Stromal cell of bone marrow (primary cell): ENCODE measurements at places on chromosomes 3 and 15.

DNA sequence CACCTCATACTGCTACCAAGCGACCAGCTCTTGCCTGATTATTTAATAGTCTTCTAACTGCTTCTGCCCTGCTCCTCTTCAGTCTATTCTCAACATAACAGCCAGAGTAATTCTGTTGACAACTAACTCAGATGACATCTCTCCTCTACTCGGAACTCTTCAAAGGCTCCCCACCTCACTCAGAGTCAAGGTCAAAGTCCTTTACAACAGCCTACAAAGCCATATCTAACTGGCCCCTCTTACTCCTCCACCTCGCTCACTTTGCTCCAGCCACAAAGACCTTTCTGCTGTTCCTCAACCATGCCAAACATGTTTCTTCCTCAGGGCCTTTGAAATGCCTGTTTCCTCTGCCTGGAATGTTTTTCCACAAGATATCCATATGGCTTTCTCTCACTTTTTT is 43.6 kb downstream of the PIK3R4 start:
- no peak for DNase-seq

DNA sequence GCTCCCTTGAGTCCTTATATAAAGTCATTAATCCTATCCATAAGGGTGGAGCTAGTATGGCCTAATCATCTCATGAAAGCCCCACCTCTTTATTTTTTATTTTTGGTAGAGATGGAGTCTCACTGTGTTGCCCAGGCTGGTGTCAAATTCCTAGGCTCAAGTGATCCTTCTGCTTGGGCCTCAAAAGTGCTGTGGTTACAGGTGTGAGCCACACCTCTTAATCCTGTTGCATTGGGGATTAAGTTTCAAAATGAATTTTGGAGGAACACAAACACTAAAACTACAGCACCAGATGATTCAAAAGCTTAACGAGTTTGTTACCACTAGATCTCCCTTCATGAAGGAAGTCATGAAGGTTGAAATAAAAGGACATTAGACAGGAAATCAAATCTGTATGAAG is 27.7 kb downstream of the RAB7A start:
- DNase-seq, result no peak

DNA sequence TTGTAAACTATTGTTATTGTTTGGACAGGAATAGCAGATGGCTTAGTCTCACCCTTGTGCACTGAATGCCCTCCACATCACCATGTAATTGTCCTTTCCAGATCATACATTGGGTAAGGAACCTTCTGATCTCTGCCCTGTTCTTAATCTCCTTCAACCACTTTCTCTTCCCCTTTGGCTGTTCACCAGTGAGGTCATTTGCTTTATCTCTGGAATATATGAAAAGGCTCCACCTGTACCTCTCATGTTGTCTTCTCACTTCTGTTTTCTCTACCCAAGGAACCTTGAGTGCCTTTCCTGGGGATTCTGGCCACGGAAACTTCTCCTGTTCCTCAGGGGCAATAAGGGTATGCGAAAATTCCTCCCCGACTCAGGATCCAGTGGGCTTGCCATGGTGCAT is 28.5 kb downstream of the MCTP2 start:
- DNase-seq, result no peak

DNA sequence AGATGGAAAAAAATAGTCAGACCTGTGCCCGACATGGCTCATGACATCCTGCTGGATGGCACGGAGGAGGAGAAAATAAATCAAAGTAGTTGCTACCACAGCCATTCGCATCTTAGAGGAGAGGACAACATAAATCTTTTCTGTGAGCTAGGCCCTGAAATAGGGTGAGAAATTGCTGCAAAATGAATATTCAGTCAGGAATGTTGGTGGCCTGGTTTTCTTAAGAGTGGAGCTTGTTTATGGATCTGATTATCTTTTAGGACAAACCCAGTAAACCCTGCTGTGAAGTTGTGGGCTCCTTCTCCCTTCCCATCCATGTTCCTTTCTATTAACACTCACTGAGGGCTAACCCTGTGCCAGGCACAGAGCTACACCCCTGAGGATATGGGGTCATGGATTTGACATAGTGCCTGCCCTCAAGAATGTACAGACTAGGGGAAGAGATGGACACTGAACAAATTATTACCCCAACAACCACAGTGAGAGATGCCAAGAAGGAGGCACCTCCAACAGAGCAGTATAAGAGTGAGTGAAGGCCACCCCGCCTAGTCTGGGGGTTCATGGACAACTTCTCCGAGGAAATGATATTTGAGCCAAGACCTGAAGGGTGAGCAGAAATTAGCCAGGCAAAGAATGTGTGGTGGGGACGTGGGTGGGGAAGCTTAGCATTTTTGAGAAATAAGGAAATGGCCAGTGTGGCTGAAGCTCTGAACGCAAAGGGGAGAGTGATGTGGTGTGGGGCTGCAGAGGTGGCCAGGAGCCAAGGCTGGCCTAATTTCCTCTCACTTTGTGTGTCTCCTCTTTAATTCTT is 68.9 kb upstream of the ARL8B start:
- DNase-seq, result peak; percentile 30

GRCh38 chr3:152192936-152193672 is 75.6 kb upstream of the MBNL1 start:
- no peak for DNase-seq

DNA sequence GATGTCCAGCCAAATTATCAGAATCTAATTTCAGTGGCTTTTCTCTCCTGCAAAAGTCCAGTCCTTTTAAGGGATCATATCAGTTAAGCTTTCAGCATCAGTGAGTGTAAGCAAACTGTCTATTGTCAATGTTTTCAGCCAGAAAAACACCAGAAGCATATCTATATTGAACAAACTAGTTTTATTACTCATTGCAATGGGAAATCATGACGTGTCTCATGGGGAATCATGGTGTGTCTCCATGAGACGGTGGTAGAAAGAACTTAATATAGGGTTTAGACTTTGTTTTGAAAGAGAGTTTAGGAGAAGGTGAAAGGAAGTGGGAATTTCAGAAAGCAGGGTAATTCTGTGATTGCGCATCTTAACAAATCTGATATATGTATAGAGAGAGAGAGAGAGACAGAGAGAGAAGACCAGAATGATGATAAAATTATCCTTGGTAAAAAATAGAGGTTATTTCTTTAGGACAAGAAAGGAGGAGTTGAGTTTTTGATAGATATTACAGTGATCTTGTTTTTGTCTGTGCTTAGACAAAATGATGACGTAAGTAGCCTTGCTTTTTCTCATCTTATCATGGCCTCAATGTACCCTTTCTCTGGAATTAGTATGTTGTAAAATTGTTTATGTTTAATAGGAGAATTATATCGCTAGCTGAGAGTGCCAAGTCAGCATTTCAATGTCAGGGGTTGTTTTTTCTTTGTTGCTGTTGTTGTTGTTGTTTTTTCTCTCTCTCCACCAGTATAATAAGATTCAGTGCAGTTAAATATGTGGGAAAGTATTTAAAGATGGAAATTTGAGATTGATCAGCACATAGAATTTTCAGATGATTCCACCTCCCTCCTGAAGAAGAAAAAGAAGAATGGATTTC is 129.9 kb upstream of the OSTN start:
- DNase-seq, result no peak

DNA sequence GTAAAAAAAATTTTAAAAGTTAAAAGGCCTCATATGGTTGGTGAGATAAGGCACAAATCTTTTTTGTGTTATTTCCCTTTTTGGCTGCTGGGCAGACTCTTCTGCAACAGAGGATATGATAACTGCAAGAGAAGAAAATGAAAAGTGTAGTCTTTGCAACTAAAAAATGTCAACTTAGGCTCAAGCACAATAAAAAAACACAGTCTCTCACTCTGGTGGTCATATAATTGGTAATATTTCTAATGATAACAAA is 15.4 kb downstream of the COMMD2 start:
- DNase-seq, result no peak

- peak; percentile 63 for DNase-seq
Measured at GRCh38 chr3:15439476-15439875, 12.1 kb downstream of the EAF1 start.

GRCh38 chr3:167481164-167481563 is 7.3 kb upstream of the SERPINI2 start:
- no peak for DNase-seq

- DNase-seq, result no peak
Measured at GRCh38 chr15:99071091-99071680, 33.7 kb upstream of the SYNM start.

GRCh38 chr3:35522450-35522849 is 116.9 kb upstream of the ARPP21 start:
- DNase-seq, result no peak

- DNase-seq, result no peak
Measured at GRCh38 chr3:141455603-141456300, 31.1 kb upstream of the RASA2 start.

DNA sequence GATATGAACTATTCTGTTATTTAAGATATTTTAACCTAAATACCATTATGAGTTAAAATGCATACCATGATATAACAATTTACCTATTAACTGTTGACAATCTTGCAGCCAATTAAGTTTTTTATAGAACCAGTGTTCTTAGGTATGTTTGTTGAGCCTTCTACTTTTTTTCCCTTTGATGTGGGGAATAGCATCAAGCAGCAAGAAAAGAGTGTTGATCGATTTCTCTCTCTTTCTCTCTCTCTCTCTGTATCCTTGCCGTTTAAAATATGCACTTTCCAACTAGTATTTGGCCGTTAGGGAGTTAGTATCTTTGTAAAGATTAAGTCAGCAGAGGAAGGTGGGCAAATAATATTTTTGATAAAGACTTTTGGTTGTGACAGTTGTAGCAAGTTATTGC is 5.9 kb downstream of the CHD2 start:
- no peak for DNase-seq

GRCh38 chr15:100125401-100126191 is 216.2 kb downstream of the ADAMTS17 start:
- no peak for DNase-seq

DNA sequence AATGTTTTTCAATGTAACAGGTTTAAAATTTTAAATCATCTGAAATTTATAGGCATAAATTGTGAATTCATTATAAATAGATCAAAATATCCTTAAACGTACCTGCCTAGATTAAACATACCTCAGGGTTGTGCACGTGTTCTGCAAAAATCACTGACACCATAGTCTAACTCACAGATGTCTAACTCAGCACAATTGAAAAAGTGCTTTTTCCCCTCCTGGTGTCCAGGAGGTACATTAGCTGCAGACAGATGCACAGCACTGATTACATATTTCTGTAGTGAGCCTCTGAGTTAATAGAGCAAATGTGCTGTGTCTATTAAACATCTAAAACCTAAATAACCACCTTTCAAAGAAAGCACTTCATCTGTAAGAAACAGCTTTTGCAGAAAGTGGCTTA is 10.7 kb downstream of the UQCC5 start:
- no peak for DNase-seq

DNA sequence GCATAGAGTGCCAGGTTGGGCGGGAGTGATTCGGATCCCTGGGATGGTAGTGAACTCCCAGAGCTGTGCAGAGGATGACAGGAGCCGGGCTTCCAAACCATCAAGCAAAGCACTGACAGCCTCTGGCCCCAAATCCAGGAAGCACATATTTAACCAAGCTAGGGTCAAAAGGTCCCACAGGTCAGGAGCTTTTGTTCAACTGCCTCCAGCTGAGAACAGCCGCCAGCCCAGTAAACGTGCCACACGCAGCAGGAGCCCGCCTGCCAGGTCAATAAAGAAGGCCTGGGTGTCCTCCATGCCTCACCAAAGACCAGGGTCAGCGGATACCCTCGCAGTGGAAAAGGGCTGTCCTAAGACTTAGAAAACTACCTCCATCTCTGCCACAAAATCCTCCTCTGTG is 184.7 kb upstream of the LINGO1 start:
- DNase-seq, result no peak

DNA sequence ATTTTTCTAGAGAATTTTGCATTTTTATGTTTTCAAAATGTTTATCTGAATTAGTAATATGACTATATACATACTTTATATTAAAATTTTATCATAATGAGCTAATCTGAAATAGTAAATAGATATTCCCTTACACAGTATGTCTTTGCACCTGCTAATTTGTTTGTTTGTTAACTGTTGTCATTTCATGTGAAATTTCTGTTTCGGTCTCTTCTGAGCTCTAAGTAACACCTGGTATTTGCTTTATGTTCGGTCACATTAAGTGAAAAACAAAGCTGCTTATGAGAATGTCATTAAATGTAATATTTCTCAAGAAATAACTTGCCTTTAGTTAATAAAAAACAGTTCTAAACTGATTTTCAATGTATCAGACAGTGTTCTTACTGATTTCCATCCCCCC is 61.1 kb downstream of the FNDC3B start:
- DNase-seq, result no peak

GRCh38 chr15:31001702-31002101 is 10.3 kb upstream of the MTMR10 start:
- DNase-seq, result no peak

- no peak for DNase-seq
Measured at GRCh38 chr15:50959717-50960116, 51.2 kb downstream of the AP4E1 start.

DNA sequence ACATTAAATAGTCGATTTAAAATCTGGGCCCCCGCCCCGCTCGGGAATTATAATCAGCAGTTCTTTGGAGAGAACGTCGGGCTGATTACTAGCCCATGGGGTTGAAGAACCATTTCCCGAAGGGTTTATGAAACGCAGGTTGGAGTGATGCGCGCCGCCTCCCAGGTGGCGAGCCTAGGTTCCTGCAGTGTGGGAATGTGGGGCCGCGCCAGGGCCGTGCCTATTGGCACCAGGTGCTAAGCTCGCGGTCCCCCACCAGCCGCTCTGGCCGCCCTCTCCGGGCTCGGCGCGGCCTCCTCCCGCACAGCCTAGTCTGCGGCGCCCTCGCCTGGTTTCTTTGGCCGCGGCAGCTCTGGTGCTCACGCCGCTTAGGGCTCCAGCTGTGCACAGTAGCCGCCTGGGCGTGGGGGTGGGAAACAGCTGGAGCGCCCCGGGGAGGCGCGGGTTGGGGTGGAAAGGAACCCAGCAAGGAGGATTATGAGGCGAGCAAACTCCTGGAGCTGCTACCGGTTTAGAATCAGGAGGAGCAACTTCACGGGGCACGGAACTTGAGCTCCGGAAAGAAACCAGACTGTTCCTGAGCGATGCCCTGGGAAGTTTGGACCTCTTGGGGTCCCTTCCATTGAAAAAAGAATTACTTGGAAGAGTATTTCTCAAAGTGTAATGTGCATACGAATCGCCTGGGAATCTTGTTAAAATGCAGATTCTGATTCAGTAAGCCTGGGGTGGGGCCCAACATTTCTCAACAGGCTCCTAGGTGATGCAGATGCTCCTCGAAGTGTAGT is 5.6 kb upstream of the MECOM start:
- no peak for DNase-seq

DNA sequence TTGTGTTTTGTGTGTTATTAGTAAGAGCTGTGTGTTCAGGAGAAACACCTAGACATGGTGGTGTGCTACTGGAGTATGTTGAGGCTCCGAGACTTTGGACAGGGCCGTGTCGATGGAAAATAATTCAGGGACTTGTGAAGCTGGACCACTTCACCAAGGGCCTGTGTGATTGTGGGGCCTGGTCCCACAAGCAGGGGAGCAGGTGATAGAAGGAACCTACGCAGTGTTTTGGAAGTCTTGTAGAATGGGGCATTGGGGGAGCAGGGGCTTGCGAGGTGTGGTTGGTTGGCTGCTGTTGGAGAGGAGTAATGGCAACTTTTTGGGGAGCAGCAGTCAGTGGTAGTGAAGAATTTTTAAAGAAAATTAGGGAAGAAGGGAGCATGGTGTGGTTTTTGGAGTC is 48.7 kb downstream of the TRIM71 start:
- no peak for DNase-seq
